ENCODE measurements at places on chromosomes 6 and 20.

DNA sequence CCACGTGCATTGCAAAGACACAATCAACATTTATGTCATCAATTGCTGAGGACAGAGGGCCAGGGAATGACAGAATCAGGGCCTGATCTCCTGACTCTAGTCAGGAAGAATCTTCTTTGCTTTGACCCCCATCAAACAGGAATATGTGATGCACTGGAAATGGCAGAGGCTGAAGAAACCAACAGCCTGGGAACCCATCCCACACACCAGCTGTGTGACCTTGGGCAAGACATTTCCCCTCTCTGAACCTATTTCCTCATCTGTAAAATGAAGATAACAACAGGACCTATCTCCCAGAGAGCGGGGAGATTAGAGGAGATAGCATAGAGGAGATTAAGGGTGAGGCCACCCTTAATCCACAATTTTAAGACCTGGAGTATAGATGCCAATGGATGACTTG lies 1.5 kb downstream of the HNF4A start:
- no peak for DNase-seq

DNA sequence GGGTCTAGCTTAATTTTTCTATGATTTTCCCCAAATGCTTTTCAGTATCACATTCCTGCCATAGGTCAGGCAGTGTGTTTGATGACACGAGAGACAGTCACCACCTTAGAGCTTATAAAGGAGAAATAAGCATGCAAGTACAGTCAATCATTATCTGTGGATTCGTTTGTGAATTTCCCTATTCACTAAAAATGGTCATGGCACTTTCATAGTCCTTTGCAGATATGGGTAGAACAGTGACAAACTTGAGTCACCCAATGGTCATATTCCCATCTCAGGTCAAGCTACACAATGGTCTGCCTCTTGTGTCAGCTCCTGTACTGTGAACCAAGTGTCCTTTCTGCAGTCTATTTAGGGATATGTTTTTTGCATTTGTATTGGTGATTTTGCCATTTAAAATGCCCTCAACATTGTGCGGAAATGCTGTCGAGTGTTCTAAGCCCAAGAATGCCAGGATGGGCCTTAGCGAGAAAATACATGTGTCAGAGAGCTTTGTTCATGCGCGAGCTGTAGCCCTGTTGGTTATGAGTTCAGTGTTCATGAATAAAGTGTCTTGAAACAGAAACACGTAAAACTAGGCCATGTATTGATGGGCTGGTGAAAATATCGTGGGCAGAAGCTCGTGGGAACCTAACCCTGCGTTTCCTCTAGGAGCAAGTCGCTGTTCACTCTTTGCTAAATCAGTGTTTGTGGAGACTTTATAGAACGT lies 19.8 kb downstream of the SUMO4 start:
- DNase-seq, result no peak

GRCh38 chr6:69915346-69915745 lies 49.0 kb downstream of the COL19A1 start:
- DNase-seq, result no peak

GRCh38 chr20:33437141-33437911 lies 6.2 kb downstream of the SNTA1 start:
- no peak for DNase-seq
